ENCODE measurements at places on chromosomes 2 and 18. TPM values are rescaled to one million over a fixed set of nuclear protein-coding genes. Genes with fewer than 3 reads are reported as not detected.

Gene LRRC30
- total RNA-seq, result not detected

Gene WDR35
- 12.4 TPM for total RNA-seq

Gene VAMP5
- 6.3 TPM for total RNA-seq

Gene KIF5C
- total RNA-seq, result 39.1 TPM

Gene GRB14
- 16.5 TPM for total RNA-seq

Gene RTKN
- 87.5 TPM for total RNA-seq

Gene CROCC2
- total RNA-seq, result not detected

Gene BMP10
- total RNA-seq, result not detected

Gene BOLL
- not detected for total RNA-seq

Gene BABAM2
- total RNA-seq, result 33.0 TPM

Gene MBD2
- 42.5 TPM for total RNA-seq

Gene UGT1A3
- not detected for total RNA-seq

Gene IHH
- 2.1 TPM for total RNA-seq

Gene RAPGEF4
- total RNA-seq, result 2.3 TPM

Gene MOGAT1
- total RNA-seq, result not detected

Gene IL36G
- not detected for total RNA-seq

Gene CHRNA1
- total RNA-seq, result not detected

Gene TANC1
- total RNA-seq, result 9.5 TPM

Gene ZNF521
- total RNA-seq, result 26.9 TPM

Gene PDE11A
- 0.49 TPM for total RNA-seq

Gene COL3A1
- total RNA-seq, result not detected

Gene IL1R1
- total RNA-seq, result 2.4 TPM

Gene KLHL14
- 4.2 TPM for total RNA-seq

Gene SGO2
- total RNA-seq, result 25.3 TPM

Gene MAPRE2
- total RNA-seq, result 16.5 TPM

Gene C2orf78
- not detected for total RNA-seq

Gene HJURP
- 78.9 TPM for total RNA-seq

Gene PIEZO2
- total RNA-seq, result 7.3 TPM

Gene DSG3
- total RNA-seq, result not detected

Gene RESP18
- not detected for total RNA-seq

Gene TLX2
- 0.27 TPM for total RNA-seq

Gene SERPINE2
- 386 TPM for total RNA-seq

Gene ZNF2
- total RNA-seq, result 2.7 TPM

Gene SCLY
- 53.9 TPM for total RNA-seq

Gene PJVK
- total RNA-seq, result 6.3 TPM

Gene IL1A
- total RNA-seq, result 1.6 TPM

Gene PSTPIP2
- 14.4 TPM for total RNA-seq

Gene DIPK1C
- total RNA-seq, result not detected

Gene RGPD4
- 0.23 TPM for total RNA-seq
